Left lobe of liver (tissue), 2 donors: ENCODE measurements at places on chromosomes 12 and 14.
A peak's percentile ranks its signal among the peaks of the same experiment; 100 is the strongest.

DNA sequence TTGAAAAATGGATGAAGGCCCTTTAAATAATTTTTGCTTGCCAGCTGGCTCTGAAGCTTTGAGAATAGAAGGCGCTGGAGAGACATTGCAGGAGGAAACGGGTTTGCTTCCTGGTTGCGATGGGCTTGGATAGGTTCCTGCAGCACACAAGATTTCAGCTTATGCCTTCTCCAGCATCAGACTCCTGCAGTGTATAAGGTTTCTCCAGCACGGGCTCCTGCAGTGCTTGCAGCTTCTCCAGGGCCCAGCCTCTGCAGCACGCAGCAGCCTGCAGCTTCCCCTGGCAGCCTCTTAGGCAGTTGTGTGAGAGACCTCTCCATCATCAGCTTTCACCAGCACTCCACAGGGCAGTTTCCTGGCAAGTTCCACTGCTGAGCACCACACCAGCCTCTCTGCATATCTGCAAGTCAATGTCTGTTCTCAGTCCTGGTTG is 78.7 kb upstream of the ZDHHC17 start:
- no peak for DNase-seq

DNA sequence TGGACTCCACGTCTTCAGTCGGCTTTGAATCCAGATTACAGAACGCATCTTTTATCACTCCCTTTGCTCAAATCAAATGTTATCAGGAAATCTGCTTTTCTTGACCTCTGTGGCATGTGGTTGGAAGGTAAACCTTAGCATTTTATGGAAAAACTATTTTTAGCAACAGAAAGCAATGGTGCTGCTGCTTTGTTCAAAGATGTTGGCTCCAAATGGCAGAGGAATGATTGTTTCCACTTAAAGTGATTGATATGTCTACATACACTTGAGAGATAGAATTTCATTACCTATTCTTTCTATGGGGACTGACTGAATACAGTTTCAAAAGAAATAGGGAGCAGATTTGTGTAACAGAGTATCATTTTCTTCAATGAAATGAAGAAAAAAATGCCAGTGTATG is 761.2 kb downstream of the NOVA1 start:
- DNase-seq = no peak

DNA sequence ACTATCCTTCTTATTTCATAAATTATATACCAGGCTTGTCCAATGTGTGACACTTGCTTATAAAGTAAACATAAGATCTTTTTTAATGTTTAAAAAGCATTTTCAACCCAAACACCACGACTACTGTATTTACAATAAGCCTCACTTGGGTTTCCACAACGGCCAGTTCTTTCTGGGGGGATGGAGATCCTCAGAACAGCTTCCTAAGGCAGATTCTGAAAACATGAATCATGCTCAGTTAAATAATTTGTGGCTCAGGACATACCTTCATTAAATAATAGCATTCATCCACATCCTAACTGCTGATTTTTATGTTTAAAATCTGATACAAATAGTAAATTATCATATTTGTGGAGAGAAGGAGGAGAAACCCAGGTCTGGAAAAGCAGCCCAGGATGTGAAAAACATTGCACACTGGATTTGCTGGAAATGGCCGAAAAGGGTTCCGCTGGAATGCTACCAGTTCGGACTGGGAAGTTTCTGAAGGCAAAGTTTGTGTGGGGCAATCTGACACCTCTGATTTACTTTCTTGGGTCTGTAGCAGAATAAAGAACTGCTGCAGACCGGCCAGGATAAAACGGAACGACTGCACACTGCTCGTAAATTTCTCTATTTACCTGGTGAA is 597 bp downstream of the GLT8D2 start:
- DNase-seq = no peak

GRCh38 chr14:68688872-68689371 is 103.9 kb downstream of the ZFP36L1 start:
- no peak for DNase-seq

- no peak for DNase-seq
Measured at GRCh38 chr14:28161040-28161439, 605.5 kb upstream of the FOXG1 start.

DNA sequence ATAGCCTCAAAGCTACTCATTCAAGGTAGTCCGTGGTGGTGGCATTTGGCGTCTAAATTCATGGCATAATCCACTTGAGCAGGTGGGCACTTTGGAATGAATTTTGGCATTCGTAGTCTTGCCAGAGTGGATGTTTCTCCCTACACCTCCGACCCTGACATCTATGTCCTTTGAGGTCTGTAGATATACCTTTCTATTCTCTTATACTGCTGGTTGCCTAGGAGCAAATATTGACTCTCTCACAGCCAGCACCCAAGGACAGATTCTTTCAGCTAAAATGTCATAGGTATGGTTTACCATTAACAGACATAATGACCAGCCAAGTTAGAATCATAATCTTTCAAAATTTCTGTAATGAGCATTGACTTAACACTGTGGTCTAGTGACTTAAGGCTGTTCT is 47.4 kb upstream of the FLRT2 start:
- no peak for DNase-seq

- DNase-seq = no peak
Measured at GRCh38 chr12:118103201-118103600, 610 bp downstream of the VSIG10 start.

DNA sequence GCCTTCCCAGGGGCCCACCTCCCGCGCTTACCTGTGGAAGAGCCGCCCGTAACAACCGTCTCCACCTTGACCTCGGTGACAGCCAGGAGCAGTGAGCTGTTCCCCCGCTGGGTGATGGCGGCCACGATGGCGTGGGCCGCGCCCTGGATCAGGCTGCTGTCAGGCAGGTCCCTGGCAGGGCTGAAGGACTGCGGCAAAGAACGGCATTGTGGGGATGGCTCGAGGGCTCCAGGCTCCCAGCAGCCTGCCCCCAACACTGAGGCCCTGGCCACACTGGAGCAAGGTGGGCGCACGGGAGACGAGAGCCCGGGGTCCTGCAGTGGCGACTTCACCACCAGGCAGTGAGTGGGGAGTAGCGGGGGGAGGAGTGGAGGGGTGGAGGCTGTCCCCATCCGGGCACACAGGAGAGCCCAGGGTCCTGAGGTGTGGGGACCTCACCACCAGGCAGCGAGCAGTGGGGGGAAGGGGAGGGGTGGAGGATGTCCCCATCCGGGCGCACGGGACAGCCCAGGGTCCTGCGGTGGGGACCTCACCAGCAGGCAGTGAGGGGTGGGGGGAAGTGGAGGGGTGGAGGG is 25.0 kb downstream of the JAG2 start:
- no peak for DNase-seq

- no peak for DNase-seq
Measured at GRCh38 chr14:103743691-103744090, 28.1 kb downstream of the ZFYVE21 start.

- DNase-seq = no peak
Measured at GRCh38 chr12:84982888-84983287, 53.2 kb downstream of the TSPAN19 start.

- no peak for DNase-seq
Measured at GRCh38 chr12:49549735-49550692, 11.2 kb downstream of the KCNH3 start.

GRCh38 chr12:75345531-75345930 is 11.1 kb downstream of the GLIPR1L1 start:
- DNase-seq = no peak

- DNase-seq = no peak
Measured at GRCh38 chr12:12592930-12593329, 18.7 kb upstream of the CREBL2 start.

DNA sequence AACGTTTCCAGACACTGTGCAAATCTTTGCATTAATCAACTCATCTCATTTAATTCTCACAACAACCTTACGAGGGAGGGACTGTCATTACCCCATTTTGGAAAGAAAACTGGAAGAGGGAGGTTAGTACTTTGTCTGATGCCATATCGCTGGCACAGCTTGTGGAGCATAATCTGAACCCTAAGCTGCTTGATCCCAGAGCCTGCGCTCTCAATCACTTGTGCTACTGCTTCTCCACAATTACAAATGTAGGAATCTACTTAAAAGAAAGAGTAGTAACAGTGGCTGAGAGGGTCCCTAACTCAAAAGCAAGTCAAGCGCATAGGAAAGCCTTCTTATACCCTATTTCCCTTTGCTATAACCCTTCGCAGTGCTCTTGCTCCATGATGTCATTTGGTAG is 3.2 kb downstream of the EFS start:
- DNase-seq = no peak

DNA sequence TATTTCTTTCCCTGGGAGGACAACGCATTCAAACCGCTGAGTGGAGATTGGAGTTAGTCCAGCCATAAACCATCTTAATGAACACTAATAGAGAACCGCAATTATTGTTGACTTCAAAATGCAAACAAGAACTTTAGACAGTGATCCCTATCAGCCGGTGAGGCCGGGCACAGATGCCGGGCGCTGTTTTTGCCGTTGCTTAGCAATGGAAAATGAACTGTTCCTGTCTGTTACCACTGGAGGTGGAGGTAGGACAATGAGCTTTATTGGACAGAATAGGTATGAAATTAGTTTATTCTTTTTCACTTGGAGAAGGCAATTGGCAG is 216.8 kb downstream of the TTC8 start:
- peak; percentile 85 for DNase-seq
